ENCODE measurements at places on chromosomes 13 and 19.

- DNase-seq = peak; percentile 4
Measured at GRCh38 chr13:23510979-23511735, 59.1 kb upstream of the TNFRSF19 start.

GRCh38 chr19:5335593-5335992 is 5.0 kb downstream of the PTPRS start:
- no peak for DNase-seq

- DNase-seq = peak; percentile 59
Measured at GRCh38 chr13:110340812-110341444, 33.8 kb downstream of the COL4A2 start.

DNA sequence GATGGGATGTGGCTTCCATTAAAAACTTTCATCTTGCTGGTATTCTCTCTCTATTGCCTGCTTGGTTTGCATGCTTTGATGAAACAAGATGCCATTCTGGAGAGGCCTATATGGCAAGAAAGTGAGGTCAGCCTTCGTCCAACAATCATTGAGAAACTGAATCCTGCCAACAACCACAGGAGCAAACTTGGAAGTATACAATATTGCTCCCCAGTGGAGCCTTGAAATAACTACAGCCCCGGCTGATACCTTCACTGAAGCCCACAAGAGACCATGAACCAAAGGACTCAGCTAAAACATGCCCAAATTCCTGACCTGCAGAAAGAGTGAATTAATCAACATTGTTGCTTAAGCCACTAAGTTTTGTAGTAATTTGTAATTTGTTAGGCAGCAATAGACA is 82.5 kb upstream of the FGF14 start:
- DNase-seq = no peak

- no peak for DNase-seq
Measured at GRCh38 chr13:79401259-79402070, 4.6 kb downstream of the RBM26 start.

GRCh38 chr13:100825557-100825956 is 151.0 kb upstream of the TMTC4 start:
- no peak for DNase-seq

DNA sequence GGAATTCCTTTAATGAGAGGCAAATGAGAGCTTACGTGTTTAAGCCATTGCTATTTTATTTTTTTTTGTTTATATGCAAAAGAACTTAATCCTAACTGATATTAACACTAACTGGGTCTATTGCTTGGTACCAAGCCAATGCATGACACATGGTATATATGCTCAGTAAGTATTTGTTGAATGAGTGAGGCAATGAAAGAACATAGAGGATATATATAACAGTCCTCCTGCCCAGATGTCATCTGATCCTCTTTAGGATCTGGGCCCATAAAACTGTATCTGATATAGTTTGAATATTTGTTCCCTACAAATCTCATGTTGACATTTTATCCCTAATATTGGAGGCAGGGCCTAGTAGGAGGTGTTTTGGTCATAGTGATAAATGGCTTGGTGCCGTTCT is 13.0 kb upstream of the ALOX5AP start:
- no peak for DNase-seq

DNA sequence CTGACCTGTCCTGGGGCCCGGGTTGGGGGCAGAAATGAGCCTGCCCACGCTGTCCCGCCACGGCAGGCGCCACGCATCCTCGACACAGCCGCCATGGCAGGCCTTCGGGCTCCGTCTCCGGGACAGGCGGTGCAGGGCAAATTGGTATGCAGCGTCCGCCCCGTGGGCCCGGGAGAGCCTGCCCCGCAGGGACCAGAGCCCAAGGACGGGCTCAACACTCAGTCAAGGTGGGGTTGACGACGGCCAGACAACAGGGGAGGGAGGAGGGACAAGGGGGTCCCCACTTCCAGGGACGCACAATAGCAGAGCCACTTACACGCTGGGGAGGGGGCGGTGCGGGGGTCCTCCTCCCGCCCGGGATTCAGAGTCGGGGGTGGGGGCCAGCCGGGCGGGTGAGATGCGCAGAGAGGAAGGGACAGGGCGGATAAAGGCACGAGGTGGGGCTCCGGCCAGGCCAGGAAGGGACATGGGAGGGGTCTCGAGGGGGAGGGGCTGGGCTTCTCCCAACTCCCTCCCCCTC is 1.2 kb downstream of the CTXN1 start:
- no peak for DNase-seq

DNA sequence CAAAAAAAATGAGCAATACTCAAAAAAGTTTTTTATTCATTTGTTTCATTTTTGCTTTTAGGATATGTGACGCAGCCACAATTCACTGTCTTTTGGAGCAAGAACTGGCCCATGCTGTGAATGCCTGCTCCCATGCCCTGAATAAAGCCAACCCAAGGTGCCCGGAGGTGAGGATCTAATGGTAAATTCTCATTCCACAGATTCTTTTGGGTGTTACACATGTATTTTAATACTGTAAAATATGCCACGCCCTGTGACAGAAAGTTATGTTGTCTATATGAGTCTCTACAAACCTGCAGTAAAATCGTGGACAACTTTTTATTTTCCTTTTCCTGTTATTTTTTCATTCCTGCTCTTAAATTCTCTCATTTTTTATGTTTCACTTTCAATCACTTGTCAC is 57.5 kb upstream of the AKAP11 start:
- no peak for DNase-seq

- no peak for DNase-seq
Measured at GRCh38 chr19:51084505-51084904, 1.8 kb upstream of the KLK14 start.

DNA sequence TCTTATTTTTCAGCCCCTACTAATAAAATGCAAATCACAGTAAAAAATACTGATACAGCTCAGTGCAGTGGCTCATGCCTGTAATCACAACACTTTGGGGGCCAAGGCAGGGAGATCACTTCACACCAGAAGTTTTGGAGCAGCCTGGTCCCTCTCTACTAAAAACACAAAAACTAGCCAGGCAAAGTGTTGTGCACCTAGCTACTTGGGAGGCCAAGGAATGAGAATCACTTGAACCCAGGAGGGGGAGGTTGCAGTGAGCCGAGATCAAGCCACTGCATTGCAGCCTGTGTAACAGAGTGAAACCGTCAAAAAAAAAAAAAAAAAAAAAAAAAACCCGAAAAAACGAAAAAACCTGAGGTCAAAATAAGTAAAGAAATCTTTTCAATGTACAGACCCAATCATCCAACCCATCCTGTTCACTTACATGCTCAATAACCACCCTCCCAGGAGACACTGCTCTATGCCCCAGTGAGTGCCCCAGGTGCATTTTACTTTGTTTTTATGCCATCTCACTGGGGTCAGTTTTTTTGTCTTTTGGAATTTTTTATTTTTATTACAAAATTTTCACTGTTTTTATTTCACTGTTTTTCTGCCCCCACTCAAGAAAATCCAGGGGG is 107.0 kb downstream of the ZNF486 start:
- DNase-seq = no peak

GRCh38 chr13:85993567-85993966 is 194.3 kb upstream of the SLITRK6 start:
- DNase-seq = no peak

DNA sequence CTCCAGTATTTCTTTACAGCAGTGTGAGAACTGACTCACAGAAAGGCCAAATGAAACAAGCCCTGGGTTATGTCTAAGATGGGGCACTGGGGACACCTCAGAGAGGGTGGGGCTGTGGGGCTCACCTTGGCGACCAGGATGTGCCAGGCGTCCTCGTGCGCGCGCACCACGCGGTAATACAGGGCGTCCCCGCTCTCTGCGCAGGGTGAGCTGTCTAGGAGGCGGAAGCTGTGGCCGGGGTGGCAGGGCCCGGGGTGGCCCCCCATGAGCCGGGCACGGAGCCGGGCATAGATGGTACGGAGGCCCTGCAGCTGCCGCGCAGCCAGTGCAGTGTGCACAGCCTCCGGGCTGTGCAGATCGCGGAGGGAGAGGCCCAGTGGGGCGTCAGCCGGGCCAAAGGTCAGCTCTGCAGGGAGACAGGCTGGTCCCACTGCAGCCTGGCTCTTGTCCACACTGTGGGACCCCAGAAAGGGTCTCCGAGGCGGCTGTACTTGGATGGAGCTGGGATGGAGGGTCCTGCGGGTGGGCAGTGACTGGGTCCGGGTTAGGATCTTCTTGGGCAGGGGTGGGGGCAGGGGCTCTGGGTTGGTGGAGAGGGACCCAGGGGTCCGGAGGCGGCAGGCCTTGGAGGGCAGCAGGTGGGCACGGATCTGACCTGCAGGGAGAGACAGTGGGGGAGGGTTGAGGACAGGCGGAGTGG is 3.4 kb downstream of the PEAK3 start:
- DNase-seq = no peak

- DNase-seq = no peak
Measured at GRCh38 chr13:93876236-93876635, 603.2 kb downstream of the DCT start.

GRCh38 chr13:73190477-73190876 is 131.7 kb downstream of the KLF5 start:
- DNase-seq = no peak

DNA sequence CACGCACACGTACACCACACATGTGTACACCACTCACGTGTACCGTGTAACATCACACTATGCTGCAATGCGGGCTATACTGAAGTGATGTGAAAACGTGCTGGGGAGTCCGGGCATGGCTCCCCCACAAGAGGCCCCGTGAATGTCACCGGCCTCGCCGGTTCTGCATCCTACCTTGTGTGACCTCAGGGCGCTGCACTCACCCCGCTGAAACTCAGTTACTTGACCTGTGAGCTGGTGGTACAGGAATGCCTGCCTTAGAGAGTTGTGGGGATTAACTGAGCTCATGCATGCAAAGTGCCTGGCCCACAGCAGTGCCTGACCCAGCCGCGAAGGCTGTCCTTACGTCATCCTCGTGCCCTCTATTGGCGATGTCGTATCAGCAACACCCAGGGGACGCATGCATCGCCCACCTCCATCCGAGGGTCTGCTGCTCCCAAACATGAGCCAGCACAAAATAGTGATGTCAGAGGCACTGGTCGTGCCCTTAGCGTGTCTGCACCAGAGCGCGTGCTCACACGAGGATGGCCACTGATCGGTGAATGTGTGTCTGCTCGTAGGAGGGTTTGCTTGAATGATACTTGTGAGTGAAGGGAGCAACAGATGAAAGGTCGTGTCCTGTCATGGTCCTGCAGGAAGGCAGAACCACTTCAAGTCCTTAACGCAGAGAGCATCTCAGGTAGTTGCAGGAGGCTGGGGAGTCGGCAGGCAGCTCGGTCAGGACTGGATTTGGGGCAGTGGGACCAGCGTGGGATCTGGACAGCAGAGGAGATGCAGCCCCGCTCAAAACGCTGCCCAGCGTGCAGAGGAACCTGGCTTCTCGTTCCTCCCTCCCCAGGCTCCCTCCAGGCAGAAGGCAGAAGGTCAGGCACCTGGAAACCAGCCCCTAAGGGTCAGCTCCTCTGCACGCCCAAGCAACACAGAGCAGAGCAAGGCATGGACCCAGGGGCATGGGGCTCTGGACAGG is 126.2 kb upstream of the SPACA7 start:
- DNase-seq = no peak

DNA sequence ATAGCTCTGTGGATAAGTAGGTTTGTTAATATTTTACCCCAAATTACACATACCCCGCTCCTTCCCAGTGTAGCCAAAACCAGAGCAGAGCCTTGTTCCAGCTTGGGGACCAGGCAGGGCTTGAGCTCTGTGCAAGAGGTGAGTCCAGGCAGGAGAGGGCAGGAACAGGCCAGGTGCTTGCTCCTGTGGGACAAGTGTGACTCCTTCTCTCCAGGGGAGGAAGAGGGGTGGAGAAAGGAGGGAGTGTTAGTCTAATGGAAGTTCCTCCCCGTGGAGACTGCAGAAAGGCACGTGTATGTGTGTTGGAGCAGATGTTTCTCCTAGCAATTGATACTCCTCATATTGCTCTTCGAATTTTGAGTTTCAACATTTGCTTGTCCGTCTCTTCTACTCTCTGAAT is 201.0 kb downstream of the FGF9 start:
- no peak for DNase-seq

GRCh38 chr13:25990801-25991200 is 61.0 kb downstream of the SHISA2 start:
- DNase-seq = no peak

- DNase-seq = no peak
Measured at GRCh38 chr19:56084835-56085536, 36.1 kb downstream of the ZNF787 start.

Data from CD4-positive, alpha-beta T cell treated with Interferon alpha-2 for 1 hour (primary cell).